ENCODE measurements at places on chromosomes 16 and 17.

GRCh38 chr17:77852731-77853130 is 105.8 kb upstream of the TNRC6C start:
- DNase-seq = no peak

GRCh38 chr17:48134912-48135480 is 27.4 kb downstream of the SNX11 start:
- no peak for DNase-seq

DNA sequence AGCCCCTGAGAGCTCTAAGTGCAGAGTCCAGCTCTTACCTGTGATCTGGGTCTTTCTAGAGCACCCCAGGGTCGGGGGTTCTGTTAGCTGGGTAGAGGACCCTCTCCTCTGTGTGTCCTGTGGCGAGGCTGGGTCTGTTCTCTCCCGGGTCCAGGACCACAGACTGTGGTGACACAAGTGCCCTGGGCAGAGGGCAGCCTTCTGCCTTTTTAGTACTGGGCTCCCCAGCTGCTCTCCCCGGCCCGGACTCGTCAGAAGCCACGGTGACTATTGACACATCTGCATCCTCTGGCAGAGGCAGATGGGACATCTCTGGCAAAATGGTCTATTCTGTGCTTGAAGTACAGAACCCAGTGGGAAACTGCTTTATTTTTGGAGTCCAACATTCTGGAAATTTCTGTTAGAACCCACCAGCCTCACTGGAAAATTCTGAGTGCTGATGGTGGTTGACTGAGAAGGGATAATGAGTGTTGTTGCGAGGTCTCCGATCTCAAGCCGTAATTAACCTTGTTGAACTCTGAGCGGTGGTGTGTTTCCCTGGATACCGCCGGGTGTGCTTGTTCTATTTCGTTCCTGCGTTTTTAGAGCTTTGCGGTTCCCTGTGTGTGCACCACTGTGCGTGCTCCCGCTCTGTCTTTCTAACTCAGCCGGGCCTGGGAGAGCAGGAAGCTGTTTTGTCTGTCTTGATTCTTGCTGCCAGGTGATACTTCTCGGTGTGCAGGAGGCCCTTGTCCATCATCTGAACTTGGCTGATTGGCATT is 26.0 kb upstream of the NUDT16L1 start:
- DNase-seq = no peak

DNA sequence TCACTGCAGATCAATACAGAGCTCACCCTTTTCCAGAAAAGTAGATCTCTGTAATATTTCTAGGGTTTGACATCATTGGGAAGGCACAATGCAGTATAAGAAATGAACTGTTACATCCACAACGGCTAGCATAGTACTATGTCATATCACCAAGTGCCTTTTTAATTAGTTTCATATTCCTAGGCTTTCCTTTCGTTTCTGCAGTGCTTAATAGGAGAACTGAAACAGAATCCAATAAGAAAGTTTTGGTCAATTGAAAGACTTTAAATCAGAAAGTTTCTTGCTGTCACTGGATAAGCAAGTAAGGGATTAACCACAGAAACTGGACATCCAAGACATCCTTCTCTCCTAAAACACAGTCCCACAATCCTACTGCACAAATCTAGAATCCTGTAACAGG is 3.5 kb upstream of the RNF43 start:
- no peak for DNase-seq

DNA sequence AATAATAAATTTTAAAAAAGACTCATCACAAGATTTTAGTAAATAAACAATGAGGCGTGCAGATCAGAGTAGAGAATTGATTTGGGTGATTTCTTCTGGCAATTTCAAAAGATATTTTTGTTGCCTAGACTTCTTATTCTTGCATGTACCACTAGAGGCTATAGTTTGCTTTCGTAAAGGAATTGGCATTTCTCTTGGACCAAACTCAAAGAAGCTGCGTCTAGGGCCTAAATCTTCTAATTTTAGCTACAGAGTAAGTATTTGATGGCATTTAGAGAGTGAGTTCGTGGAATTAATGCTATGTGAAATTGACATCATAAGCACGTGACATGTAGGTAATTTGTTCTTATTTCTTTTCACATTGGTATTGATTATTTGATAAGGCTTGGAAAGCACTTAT is 24.4 kb upstream of the ABCC11 start:
- no peak for DNase-seq

DNA sequence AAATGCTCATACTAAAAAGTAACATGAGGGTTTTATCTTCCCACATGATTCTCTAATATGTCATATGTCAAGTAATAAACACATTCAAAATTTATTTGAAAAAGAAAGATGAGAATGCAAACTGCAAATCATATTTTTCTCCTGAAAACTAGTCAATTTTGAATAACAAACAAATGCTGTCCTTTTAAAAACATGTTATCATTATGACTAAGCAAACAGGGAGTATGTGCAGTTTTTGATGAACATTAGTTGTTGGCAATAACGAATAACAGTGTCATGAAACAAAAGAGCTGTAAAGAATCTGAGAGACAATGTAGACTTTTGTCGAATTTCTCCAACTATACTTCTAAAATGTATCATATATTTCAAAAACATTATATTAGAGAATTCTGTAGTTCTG is 34.8 kb downstream of the RPGRIP1L start:
- no peak for DNase-seq

- no peak for DNase-seq
Observed at GRCh38 chr16:70704586-70704985, 18.7 kb upstream of the MTSS2 start.

DNA sequence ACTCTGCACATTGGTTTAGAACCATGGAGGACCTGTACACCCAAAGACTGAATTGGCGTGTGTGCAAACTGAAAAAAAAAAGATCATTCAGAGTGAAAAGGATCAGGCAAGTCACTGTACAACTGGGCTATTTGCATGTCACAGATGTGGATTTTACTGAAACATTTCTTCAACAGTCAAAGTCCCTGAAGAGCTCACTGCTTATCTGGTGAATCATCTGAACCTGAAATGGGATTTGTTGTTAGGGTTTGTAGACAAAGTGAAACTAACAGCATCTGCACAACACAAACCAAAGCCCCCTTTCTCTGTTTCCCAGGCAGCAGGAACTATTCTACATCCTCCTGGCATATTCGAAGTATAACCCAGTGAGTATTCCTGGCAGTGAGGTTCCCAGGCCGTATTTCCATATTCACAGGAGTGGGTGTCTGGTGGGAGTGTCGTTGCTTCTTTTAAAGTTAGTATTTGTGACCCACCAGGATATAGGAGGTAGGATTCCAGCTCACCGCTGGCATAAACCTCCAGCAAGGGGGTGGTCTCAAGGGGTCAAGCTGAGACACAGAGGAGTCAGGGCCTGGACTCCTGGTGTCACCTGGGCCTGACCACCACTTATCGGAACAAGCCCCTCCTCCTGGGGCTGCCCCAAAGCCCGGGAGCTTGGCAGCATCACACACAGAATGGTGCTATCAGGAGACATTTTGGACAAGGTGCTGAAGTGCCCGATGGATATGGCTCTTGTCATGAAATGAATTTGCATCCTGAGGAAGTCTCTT is 80.9 kb downstream of the GOSR1 start:
- DNase-seq = no peak

DNA sequence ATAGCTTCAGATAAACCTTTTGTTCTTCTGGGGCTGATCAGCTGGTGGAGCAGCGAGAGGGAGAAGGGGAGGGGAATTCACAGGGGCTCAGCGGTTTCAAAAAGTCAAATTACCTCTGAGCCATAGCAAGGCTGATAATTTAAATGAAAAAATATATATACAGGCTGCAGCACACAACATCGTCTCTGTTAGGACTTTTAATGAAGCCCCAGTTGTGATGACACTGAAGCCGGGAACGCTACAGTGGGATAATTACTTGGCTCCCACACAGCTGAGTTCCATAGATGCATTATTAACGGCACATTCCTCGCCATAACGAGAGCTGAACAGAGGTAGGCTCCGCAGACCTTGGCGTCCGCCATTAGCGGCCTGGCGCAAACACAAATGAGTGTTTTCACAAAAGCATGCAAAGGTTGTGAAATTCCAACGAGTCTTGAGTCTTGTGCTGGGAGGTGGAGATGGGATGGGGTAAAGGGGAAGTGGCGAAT is 216.0 kb downstream of the C16orf78 start:
- no peak for DNase-seq

- no peak for DNase-seq
Observed at GRCh38 chr17:14116263-14117024, 47.1 kb downstream of the COX10 start.

- no peak for DNase-seq
Observed at GRCh38 chr17:7425756-7426155, 340 bp downstream of the SPEM2 start.

GRCh38 chr17:6020376-6021010 is 49.7 kb upstream of the WSCD1 start:
- DNase-seq = no peak

DNA sequence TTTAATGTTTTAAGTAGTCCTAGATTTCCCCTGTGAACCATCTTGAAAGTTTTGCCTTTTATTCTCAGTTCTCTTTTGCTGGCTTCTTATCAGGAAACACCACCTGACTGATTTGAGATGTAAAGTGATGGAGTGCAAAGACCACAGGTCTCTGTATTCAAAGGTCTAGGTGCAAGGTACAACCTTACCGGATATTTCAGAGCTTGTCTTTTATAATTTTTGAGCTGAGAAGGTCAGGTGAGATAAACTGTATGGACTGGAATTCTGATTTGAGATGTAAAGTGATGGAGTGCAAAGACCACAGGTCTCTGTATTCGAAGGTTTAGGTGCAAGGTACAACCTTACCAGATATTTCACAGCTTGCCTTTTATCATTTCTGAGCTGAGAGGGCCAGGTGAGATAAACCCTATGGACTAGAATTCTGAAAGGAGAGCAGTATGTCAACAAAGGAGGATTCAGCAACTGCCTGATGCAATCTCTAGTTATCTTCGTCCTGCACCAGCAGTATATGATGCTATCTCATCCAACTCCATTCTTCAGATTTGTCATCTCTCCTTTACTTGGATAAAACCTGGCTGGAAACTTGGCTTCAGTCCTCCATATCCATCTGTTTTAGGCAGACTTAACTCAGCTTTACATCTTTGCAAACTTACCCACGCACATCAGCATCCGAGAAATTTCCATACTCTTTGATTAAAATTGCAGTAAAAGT is 64.3 kb downstream of the CENPV start:
- DNase-seq = no peak

GRCh38 chr17:21166595-21167210 is 39.9 kb downstream of the DHRS7B start:
- DNase-seq = no peak

GRCh38 chr17:44235583-44235936 is 16.1 kb upstream of the UBTF start:
- no peak for DNase-seq

GRCh38 chr17:48048384-48049126 is 396 bp downstream of the NFE2L1 start:
- peak; percentile 90 for DNase-seq

DNA sequence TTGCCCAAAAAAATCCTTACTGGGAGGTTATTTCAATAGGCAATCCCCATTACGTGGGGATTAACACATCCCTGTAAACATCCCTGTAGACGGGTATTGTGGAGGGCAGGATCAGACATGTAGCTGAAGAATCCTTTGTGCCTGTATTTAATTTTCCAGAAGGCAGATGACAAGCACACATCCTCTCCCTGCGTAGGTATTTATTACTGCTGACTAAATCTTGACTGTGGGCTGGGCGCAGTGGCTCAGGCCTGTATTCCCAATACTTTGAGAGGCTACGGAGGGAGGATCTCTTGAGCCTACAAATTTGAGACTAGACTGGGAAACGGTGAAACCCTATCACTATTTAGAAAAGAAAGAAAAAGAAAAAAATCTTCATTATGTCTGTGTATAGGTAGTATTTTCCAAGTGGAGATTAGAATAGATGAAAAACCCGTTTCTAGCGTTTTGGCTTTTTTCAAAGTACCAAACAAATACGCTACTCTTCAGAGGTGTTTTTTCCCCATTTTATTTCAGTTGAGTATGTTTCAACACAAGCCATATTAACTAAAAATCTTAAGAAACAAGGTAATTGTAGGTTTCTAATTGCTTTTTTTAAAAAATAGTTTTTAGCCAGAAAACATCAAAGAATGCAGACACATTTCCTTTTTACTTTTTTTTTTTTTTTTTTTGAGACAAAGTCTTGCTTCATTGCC is 1.5 kb upstream of the MARF1 start:
- DNase-seq = no peak

DNA sequence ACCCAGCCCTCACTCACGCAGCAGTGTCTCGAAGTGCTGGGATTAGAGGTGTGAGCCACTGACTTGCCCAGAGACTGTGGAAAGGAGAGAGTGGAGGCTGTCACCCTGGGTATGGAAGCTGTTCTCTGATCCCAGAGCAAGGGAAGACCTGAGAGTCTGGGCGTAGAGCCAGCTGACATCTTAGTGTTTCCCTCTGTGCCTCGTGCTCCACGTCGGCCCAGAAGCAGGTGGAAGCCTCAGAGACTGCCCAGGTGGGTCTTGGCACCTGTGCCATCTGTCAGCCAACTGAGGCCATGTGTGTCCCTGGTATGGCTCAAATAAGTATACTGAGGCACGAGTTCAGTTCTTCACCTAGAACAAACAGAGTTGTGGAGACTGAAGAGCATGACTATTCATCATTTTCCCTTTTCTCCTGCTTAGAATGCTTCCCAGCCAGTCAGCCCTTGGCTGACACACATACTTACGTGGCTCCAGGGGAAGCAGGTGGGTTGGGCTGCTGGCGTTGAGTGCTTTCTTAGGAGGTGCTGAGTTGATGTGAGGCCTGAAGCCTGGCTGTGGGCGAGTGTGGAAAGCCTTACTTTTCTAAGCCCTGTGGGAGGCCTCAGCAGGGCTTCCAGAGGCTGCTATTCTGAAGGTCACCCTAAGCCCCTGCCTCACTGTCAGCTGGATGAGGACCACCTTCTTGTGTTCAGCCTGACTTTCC is 8.1 kb downstream of the CTRL start:
- DNase-seq = no peak

DNA sequence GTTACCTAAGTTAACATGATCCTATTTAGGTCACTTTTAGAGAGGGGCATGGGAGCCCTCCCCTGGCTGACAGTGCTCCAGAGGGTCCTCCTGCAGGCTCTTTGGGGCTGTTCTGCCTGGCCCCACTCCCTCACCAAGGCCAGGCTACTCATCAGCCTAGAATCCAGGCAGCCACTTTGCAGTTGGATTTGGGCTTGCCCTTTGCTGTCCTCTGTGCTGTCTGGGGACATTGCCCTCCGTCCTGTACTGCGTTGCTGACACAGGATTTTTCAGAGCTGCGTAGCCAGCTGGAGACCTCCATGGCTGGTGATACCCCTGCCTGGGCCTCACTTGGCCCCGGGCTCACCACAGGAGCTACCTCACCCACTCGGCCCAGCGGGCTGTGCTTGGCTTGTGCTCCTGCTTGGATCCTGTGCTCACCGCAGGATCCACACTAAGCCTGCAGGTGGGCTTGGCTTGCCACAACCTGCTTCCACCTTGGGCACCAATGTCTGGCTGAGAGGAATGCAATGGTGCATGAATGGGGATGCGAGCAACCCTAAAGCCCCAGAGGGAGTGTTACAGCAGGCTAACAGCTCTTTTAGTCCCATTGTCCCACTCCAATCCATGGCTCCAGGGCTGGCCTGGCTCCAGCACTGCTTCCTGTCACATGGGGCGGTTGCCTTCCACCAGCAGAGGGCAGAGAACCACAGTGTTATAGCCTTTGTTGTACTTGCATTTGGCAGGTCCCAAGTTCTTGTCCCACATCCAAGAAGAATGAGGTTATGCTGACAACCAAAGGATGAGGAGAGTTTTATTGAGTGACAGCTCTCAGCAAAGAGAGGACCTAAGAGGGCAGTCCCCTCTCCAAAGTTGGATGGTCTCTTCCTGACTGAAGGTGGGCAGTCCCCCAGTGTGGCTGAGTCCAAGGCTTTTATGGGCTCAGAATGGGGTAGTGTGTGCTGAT is 21.5 kb downstream of the CCL4 start:
- DNase-seq = no peak

Measured in AG09319 (cell line).